Spinal cord (tissue), 10 donors: ENCODE measurements at places on chromosomes 3 and 15. TPM values are rescaled to one million over a fixed set of nuclear protein-coding genes. Genes with fewer than 3 reads are reported as not detected.

DNA sequence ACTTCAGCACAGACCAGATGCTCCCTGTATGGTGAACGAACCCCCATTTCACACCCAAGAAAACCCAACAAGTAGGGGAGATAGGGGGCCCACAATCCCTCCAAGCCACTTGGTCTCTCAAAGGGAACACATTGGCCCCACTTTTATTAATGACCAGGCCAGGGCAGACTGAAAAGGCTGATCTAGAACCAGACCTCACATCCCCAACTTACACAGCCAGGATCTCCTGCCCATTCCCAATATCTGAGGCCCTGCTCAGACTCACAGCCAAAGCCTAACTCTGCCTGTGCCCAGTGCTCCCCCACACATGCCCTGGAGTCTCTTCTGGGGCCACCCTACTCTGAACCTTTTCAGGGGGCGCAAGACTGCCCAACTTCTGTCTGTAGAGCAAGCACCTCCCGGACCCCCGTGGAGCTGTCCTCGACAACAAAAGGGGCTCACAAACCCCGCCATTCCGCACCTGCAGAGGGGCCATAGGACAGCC lies 1.8 kb downstream of the PLXNB1 start:
- no peak for DNase-seq

- no peak for DNase-seq
Measured at GRCh38 chr3:175070946-175071345, 211.8 kb downstream of the NAALADL2 start.

DNA sequence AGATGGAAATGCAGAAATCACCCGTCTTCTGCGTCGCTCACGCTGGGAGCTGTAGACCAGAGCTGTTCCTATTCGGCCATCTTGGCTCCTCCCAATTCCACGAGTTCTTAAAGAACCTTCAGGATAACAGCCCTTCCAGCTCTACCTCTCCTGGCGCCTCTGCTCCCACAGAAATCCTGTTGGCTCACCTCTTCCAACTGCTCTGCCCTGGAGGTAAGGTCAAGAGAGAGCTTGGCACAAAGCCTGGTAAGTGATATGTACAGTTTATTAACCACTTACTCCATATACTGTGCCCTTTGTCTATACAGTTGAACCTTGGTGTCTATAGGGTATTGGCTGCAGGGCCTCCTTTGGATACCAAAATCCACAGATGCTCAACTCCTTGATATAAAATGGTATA lies 17.8 kb upstream of the FGF12 start:
- DNase-seq = no peak

DNA sequence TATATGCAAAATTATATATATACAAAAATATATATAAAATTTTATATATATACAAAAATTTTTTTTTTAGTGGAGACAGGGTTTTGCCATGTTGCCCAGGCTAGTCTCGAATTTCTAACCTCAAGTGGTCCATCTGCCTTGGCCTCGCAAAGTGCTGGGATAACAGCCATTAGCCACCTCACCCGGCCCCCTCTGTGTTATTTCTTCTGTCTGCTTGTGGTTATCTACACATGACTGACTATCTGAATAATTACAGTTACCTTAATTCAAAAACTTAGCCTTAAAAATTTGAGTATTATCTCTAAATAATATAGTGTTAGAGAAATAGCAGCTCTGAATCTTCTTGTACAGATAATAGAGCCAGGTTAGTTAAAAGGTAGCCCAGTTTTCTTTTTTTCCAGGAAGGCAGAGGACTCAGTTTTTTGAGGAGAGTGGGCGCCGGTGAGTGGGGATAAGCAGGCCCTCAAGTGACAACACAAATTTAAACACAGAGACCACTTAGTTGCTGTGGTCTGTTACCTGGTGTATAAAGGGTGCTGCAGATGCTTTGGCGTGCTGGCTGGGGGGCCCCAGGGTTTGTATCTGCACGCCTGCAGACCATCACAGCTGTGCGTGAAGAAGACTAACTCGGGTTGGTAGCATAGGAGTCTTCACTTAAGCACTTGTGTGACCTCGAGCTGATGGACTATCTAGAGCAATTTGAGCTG lies 83.7 kb downstream of the TRAK1 start:
- no peak for DNase-seq

Gene MYLK
- total RNA-seq = 40.5 TPM

- DNase-seq = no peak
Measured at GRCh38 chr15:47796339-47796738, 79.0 kb downstream of the SEMA6D start.

- no peak for DNase-seq
Measured at GRCh38 chr15:94265009-94265408, 33.6 kb downstream of the MCTP2 start.

- no peak for DNase-seq
Measured at GRCh38 chr3:58755150-58755549, 88.6 kb upstream of the FAM3D start.

GRCh38 chr3:112109322-112109721 lies 23.1 kb downstream of the C3orf52 start:
- DNase-seq = no peak

Gene NANOGP8
- not detected for total RNA-seq

DNA sequence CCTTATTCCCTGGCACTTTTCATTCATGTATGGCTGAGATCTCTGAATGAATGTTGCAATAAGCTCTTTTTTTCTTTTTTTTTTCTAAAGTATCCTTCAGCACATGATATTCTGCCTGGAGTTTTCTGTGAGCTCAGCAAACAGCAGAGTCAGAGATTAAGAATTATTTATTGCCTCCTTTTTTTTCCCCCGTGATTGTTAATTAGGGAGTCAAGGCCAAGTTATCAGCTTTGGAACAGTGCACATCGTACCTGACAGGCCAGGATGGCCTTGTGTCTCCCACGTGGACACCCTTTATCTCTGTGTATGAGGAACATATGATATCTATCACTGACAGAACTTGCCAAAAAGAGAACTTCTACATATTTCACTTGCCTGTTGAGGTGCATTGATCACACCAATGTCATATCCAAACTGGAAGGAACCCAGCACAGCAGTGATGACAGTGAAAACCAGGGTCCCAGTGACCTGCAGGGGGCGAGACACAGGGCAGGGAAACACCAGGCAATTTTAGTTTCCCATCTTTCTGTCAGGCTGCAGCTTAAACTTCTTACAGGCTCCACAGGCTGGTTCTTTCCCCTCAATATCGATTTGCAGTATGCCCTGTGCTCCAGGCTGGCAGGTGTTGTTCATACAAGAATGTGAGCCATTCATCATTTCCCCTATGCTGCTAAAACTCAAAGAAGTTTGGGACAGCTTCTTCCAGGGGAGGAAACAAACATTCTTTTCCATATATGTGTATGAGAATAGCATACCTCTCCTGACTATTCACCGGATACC lies 8.2 kb downstream of the SLC2A2 start:
- DNase-seq = no peak

DNA sequence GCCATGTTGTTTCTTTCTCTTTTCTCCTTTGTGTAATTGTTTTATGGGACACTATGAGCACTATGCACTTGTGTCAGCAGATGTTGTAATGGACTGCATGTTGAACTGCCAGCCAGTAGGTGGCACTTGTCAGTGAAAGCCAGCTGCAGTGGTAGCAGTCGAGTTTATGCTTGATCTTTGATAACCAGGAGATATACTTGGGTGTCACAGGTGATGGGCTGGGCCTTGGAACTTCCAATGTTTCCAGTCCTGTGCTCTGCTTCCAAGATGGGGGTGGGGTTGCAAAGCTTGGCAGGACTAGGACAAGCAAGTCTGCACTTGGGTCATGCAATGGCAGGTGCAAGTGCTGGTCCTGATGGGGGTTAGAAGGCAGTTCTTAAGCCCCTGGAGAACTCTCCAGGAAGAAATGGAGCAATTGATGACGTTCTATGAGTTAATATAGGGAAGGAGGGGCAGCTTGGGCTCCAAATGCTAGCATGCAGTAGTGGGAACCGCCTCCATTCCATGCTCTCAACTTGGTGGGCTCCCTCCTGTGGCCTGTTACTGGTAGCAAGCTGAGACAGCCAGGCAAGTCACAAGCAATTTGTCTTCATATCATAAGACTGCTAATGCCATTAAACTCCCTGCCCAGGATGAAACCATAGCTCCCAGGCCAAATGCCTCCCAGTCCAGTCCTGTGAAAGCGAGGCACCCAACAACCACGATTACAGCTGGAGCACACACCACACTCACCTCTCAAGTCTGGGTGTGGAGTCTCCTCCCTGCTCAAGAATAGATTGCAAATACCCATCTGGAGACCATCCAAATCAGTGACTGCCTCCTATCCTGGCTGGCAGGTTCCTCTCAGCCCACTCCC lies 287.2 kb downstream of the CGGBP1 start:
- DNase-seq = no peak
